Activated naive CD4-positive, alpha-beta T cell treated with Interleukin-2 at 50 U/mL for 16 hours (primary cell): ENCODE measurements at places on chromosomes 2 and 18.

DNA sequence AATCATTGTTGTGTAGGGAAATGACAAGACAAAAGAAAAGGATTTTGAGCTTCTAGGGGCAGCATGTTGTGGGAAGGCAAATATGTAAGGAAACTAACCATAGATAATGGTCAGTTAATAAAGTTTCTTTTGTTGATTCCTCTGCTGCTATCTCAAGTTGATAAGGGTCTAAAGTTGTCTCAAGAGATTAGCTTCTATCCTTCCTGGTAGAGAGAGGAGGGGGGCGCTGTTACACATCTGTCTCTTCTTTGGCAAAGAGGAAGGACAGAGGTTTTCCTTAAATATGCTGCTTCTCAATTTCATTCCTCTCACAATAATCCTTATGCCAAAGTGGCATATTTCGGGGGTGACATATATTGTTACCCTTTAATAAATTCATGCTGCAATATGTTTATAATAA lies 944.0 kb downstream of the DPP10 start:
- DNase-seq: no peak

DNA sequence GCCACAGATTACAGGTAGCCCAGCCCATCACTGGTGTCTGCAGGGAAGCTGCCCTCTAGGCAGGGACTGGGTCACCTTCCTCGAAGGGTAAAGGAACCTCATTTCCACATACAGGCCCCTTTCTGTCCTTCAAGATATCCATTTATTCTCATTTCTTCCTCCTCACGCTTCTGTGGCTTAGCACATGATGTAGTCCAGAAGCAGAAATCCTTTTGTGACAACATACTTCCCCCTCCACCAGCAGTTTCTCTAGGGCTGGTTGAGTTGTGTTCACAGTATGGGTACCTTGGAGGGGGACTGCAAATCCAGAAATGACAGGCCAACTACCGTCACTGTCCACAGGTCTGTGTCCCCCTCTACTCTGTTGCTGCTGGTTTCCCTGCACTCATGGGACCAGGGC lies 364.9 kb downstream of the ANAPC1 start:
- DNase-seq: no peak

DNA sequence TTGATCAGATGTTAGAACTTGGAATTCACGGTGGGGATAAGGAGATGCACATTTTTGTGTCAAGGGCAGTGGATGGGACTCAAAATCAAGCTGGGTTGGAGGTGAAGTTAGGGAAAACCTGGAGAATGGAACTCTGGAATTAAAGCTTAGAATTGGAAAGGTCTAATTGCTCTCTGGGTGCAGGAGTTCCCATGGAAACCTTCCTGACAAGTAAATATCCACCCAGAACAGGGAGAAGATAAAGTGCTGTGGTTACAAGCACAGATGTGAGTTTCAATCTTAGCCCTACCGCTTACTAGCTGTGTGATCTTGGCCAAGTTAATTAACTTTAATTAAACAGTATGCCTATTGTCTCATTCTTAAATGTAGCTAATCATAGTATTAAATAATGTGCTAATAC lies 71.3 kb upstream of the TCF7L1 start:
- no peak for DNase-seq

GRCh38 chr2:218296847-218297246 lies 4.5 kb upstream of the TMBIM1 start:
- no peak for DNase-seq

GRCh38 chr2:241774419-241775222 lies 2.0 kb upstream of the GAL3ST2 start:
- DNase-seq: no peak

- no peak for DNase-seq
Measured at GRCh38 chr18:22676423-22676822, 256.7 kb upstream of the RBBP8 start.

GRCh38 chr2:68521037-68521436 lies 53.7 kb downstream of the APLF start:
- no peak for DNase-seq

GRCh38 chr18:33839452-33840211 lies 261.6 kb downstream of the ASXL3 start:
- no peak for DNase-seq

DNA sequence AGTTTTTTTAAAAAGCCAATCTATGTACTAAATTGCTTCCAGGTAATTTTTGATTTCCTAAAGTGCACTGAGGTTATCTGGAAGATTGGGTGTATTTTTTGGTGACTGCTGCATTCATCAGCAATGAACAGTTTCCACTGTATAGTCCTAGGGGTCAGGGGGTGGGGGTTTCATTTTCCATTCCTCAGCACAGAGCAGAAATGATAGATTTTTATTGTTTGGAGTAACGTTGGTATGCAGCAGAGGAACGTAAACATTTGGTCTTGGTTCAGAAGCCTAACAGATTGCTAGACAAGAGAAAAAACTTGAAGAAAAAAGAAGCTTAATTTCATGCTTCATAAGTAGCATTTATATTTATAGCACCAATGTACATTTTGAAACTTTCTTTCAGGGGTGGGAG lies 54.9 kb downstream of the ZCCHC2 start:
- no peak for DNase-seq

DNA sequence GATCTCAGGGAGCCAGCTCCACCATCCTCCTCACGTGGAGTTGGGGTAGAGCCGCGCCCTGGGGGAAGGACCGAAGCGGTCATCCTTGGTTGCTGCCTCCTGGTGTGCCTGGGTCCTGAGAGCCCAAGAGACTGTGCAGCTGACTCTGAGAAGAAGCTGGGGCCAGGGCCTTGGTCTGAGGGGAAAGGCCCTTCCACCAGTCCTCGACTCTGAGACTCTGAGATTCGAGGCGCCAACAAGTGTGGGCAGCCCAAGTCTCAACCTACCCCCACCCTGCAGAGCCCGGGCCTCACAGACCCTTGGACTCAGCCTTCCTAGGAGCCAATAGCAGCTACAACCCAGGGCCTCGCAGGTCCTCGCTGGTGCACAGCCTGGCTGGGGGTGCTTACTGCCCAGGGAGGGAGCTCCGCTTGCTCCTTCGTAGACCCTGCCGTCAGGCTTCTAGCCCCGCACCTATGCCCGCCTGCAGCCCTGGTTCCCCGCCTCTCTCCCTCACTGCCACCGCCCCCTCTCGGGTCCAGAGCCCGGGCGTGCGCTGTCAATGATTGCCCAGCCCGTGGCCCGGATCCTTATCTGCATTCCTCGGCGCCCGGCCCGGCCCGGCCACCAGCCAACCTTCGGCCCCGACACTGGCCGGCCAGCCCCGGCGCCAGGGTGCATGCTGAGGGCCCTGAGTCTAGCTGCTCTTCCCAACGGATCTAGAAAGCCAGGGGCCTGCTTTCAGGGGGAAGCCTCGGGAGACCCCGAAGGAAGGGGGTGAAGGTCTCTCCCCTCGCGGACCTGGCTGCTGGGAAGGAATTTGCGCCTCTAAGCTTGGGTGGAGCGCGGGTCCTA lies 2.0 kb downstream of the IHH start:
- peak; percentile 2 for DNase-seq

GRCh38 chr18:35777039-35777438 lies 195.4 kb upstream of the RMP24 start:
- no peak for DNase-seq

GRCh38 chr2:85963068-85963467 lies 74.3 kb upstream of the ST3GAL5 start:
- DNase-seq: no peak

- no peak for DNase-seq
Measured at GRCh38 chr18:2909431-2910140, 62.8 kb downstream of the EMILIN2 start.

DNA sequence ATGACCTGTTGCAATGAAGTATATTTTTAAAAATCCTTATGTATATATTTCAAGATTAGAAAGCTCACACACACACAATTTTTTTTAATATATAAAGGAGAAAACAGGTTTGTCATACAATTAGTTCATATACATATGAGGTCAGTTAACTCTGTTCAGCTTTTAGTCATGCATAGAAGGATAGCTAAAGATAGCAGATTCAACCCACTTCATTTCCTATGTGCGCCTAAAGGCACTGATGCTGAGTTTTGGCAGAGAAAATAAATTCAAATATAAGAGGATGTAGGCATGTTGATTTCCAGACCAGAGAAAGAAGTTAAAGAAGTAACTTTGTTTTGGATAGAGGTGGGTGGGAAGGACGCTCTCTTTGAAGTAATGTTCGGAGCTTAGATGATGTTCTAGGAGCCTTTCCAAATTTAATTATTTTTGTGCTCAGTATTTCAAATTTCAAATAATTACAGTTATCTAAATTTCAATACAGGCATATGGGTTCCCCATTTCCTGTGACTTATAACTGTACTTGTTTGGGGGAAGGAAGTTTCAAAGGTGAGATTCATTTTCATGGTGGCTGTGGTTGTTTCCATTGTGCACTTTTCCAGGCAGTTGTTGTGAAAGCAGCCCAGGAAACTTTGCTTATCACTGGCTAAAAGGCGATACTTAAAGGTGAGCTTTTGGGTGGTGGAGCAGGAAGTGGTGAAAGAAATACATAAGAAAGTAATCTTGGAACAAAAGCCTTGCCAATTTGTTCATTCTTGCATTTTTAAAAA lies 523.4 kb upstream of the FANCL start:
- DNase-seq: no peak
